ENCODE measurements at places on chromosomes 1 and 21.

- no peak for DNase-seq
Measured at GRCh38 chr1:36752891-36753361, 270.2 kb upstream of the CSF3R start.

- DNase-seq: no peak
Measured at GRCh38 chr1:7493711-7494454, 277.2 kb upstream of the VAMP3 start.

DNA sequence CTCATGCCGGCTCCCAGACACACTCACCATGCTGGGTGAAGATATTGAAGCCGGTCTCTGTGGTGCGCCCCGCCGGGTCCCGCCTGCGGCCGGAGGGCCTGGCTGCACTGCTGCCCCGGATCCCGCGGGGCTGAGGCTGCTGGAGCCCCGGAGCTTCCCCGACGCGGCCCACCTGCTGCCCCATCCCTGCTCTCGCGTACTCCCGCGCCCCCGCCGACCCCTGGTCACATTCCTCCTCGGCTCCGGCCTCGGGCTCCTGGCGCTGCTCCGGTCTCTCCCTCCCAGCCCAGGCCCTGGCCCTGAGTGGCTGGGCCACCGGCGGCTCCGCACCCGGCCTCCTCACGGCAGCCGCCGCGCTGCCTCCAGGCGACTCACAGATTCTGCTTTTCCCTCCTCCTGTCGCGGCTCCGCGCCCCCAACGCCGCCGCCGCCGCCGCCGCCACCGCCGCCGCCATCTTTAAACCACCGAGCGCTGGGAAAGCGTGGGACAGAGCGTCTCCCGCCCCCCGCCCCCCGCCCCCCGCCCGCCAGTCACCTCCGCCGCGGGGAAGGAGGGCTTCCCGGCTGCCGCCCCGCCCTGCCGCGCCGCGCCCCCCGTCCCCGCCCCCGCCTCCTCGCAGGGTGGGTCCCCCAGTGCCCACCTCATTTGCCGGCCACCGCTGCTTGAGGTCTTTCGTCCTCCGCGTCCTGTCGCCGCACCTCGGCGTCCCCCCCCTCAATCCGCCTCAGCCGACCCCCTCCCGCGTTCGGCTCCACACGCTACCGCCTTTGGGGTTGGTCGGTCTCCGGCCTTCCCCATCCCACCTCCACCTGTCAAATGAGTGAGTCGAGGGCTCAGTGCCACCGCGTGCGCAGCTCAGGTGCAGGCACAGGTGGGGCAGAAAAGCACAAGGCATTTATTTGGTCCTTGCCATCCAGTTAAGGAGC, at the start of gene ABL2:
ABL2 (minus strand) TSS at position 464 of the 927 bp plus-strand sequence; CDS start at position 184, 280 bp downstream.
- DNase-seq: peak; percentile 15

DNA sequence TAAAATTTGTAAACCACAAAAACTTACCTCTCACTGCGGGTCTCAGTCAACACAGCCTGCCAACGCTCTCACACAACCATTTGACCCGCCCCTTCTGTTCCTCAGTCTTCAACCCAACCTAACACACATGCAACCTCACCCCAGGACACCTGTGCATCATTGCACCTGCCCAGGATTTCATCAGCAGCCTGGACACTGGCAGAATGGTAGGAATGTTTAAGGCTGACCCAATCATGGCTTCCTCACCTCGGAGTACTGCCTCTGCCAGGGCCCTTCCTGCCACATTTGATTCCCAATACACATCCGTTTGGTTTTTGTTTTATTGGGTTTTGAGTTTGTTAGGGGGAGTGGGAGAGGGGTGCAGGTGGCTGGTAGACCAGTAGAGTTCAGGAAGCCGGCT, 40.7 kb downstream of the TOMM20 start:
- DNase-seq: no peak

DNA sequence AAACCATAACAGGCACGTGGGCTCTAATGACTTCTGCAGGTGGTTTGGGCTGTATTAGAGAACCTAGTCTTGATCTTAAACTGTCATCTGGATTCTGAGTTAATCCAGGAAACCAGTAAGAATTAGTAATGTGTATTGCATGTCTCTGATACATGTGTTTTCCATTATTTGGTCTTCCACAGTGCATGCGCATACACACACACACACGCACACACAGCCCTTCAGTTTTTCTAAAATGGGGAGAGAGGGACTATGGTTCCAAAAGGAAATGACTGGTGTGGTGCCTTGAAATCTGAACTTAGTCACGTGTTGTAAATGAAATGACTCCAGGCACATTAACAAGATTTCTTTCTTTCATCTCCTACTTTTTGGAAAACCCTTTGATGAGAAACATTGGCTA, 67.6 kb downstream of the OLFML2B start:
- DNase-seq: no peak

- DNase-seq: no peak
Measured at GRCh38 chr1:205147191-205147835, 25.5 kb upstream of the RBBP5 start.

GRCh38 chr1:53025034-53025768, 36.8 kb upstream of the PODN start:
- no peak for DNase-seq

GRCh38 chr1:93076268-93076667, 2.8 kb upstream of the MTF2 start:
- DNase-seq: no peak

- peak; percentile 14 for DNase-seq
Measured at GRCh38 chr1:61641578-61642336, 83.2 kb downstream of the TM2D1 start.

GRCh38 chr1:224499204-224499603, 64.6 kb upstream of the WDR26 start:
- no peak for DNase-seq
